EL (cell line): ENCODE measurements at places on chromosomes 13 and 19.
A peak's percentile ranks its signal among the peaks of the same experiment; 100 is the strongest.

DNA sequence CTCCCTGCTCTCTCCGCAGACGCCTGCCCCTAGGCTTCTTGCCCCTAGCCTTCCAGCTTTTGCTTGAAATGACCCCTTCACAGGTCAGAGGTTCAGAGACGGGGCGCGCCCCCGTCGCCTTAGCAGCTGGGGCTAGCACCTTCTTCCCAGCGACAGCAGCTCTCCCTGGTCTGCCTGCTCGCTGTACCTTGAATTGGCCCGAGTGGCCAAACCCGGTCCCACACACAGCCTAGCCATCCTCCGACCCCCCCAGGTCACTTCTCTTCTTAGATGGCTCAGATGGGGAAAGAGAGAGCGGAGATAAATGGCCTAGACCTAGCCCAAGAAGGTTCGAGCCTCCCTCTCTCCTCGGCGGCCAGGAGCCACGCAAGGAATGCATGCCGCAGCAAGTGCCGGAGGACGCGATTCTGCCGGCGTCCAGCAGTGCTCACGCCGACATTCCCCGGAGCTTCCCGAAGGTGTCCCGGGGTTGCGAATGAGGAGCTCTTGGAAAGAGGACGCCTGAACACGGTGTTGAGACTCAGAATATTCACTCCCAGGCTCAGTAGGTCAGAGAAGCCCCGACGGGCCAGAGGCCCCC, 1.3 kb downstream of the CDX2 start:
- DNase-seq: peak; percentile 31

GRCh38 chr13:27933580-27934328, 14.0 kb downstream of the PDX1 start:
- DNase-seq: no peak

GRCh38 chr19:8305798-8306197, 2.4 kb downstream of the CD320 start:
- no peak for DNase-seq

GRCh38 chr13:99224021-99224420, 23.4 kb downstream of the UBAC2 start:
- DNase-seq: no peak

- no peak for DNase-seq
Measured at GRCh38 chr19:950352-951066, 24.7 kb downstream of the ARID3A start.

DNA sequence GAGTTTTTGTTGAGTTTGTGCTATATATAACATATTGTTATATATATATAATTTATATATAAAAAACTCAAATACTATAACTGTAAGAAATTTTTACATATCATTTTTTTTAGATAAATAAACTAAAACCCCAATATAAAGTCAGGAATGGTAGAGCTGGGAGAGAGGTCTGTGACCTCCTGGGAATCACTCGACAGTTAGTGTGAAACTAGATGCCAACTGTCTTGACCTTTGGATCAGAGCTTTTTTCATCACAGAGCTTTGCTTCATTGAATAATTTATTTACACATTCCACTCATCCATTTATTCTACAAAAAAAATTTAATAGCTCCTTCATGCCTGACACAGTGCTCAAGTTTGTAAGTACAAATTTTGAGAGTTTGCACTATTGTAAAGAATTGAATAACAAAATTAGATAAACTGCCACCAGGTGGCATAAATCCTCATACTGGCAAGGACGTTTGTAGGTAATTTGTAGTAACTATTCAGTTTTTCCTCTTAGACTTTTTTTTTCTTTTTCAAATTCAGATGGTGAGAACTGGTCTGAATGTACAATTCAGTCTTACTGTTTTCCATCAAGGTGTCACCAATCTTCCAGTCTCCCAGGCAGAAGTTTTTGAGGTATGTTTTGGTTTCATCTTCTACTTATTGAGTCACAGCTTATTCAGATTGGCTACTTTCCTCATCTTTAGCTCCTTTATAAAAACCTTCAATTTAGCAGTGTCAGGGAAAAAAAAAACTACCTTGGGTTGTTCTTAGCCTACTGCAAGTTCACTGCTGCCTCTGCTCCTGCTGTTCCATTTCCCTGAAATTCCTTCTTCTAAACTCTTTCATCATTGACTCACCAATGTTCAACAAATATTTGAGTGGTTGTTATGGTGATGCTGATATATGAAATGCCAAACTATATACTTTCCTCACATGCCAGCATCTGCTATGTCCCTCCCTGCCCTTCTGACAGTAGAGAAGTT, 28.7 kb downstream of the LACC1 start:
- peak; percentile 61 for DNase-seq

GRCh38 chr19:18170714-18171255, 2.8 kb upstream of the IFI30 start:
- no peak for DNase-seq

DNA sequence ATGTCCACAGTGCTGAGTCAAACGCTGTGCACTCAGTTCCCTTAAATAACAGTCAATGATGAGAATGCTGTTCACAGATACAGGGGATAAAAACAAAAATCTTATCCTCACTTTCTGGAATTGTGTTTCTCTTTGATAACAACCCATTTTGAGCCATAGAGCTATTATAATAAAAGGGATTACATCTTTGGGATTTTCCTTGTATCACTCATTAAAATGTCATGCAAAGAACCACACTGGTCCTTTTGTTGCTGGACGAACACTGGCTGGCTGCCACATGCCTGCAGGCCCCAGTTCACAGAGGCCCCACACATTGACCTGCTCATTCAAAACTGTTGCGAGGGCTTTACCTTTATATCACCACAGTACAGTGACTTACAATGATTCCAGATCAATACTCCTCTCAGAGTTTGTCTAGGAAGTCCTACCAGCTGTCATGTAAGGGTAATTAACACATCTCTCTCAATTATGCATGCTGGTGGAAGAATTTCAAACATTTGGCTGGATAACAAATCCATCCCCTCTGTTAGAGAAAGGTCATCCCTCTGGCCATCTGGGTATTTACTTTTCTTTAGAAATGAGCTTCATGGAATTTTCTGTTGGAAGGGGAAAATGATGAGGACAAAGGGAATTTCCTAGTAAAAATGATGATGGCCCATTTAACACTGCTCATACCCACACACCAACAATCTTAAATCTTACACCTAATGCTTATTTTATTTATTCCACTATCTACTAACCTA, 85.9 kb downstream of the MBNL2 start:
- DNase-seq: peak; percentile 90

DNA sequence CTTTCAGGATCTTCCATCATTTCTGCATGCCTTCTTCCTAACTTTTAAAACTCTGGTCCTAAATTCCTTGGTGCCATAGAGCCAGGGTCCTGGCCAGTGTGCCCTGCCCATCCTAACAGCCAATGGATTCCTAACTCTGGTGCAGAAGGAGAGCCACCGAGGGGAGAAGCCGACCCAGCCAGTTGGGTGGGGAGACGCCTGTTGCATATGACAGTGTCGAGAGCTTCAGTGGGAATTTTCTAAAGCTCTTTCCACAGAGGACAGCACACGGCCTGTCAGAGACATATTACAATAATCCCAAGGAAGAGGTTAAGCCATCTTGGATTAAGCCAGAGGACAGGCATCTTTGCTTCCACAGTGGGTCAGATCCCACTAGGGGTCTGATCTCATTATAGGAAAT, 180.4 kb downstream of the ZNF536 start:
- DNase-seq: no peak

DNA sequence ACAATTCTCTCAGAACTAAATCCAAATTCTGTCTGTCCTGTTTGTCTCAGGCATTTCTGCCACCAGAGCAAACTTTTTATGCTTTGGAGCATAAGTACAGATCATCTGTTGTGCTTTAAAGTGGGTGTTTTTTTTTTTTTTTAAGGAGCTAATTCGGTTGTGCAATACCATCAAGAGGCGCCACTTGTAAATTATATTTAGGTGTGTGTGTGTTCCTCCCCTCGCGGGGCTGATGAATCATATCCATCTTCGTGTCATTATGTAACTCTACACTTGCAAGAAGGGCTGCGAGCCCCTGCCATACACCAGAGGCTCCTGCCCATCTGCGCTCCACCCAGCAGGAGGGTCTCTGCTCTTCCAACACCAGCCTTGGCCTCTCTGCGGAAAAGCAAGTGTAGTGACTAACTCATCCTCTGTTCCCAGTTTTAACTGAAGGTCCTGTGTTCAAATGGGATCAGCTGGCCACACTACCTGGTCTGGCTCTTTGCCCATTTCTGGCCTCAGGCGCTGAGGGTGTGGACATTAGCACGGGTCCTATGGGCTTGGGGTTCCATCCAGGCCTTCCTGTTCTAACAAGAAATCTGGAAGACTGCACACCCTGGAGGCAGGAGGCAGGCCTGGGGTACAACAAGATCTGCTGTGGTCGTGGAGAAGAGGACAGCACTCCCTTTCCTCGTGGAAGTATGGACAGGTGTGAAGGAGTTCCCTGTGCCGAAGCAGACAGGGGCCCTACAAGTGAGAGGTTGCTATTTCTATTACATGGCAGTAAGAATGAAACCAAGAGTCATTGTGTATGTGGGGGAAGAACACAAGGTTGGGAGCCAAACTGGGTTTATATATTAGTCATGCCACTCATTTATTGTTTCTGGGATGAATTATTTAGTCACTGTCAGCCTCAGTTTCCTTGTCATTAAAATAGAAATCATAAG, 96.1 kb upstream of the MBNL2 start:
- DNase-seq: peak; percentile 49

DNA sequence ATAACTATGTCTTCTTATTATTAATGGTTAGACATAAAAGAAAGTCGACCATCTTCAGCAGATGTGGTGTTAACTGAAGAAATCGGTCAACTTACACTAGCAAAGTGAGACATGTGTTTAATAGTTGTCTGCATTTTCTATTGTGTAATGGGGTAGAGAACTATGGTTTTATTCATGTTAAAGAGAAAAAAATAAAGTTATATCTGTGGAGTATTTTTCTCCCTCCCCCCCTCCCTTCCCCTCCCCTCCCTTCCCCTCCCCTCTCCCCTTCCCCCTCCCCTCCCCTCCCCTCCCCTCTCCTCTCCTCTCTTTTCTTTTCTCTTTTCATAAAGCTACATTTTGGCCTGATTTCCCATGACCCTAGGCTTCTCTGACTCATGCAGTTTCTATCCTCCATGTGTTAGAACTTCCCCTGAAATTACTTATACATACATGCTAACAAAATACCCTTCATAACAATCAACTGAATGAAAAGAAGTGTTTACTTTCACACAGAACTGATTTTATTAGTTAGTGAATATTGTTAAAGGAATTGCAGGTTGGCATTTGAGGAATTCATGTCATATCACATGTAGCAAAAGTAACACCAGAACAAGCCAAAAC, 1431.0 kb upstream of the ATXN8OS start:
- DNase-seq: no peak

DNA sequence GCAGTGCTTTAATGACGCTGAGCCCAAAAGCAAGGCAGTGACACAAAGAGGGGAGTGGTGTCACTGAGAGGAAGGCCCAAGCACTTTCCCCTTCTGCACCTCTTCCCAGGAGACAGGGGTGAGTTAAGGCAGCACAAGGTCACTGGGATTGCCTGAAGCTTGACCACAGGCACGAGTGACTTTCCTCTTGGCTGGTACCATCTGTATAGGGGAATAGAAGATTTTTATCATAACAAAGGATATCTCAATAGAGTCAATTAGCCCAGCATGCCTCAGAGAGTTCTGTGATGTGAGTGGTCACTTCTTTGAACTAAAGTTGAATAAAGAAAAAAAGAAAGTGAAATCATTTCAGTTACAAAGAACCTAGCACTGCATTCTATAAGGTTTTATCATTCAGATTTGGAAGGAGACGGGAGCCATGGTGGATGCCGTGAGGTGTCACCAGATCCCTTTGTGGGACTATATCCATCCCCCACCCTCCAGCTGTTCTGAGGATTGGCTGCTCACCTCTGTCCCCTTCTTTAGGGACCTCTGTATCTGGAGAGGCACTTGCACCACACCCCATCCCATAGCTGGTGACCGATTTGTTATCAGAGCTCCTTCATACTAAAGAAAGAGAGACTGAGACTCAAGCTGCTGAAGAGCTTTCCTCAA, 291.2 kb downstream of the DCT start:
- no peak for DNase-seq
